ENCODE measurements at places on chromosomes 1 and 21. TPM values are rescaled to one million over a fixed set of nuclear protein-coding genes. Genes with fewer than 3 reads are reported as not detected.

DNA sequence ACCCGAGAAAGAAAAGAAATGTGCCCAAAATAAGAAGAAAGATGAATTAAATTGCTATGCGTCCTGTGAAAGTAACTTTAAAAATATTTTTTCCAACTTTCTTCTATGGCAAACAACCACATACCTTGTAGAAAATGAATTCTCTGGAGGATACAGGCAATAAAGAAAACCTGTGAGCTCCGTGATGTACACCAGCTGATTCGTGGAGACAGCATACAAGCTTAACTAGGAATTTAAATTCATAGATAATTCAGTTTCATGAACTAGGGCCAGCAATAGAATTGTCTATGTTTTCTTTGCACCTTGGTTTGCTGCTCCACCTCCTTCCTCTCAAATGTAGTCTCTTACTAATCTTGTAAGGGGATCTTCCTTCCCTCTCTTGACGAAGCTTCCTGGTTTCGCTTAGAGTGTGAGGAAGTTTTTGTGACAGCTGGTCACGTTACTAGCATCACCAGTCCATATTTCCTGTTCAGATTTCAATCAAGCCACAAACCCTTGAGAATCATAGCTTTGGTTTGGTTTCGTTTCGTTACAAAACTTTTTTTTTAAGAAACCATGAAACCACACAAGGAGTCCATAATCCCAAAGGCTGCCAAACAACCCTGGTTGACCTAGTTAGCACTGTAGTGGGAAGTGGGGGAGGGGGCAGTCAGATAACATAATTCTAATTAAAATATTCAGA, 35.8 kb downstream of the GREM2 start:
- H3K36me3 ChIP-seq, result no peaks in the 10 kb centered on the region
- DNase-seq, result no peak
- no peak overlapping the region for H3K27ac ChIP-seq
- H3K27me3 ChIP-seq, result no peaks in the 10 kb centered on the region
- no peaks in the 10 kb centered on the region for H3K4me1 ChIP-seq
- H3K4me3 ChIP-seq, result peak overlapping the region; percentile 7

DNA sequence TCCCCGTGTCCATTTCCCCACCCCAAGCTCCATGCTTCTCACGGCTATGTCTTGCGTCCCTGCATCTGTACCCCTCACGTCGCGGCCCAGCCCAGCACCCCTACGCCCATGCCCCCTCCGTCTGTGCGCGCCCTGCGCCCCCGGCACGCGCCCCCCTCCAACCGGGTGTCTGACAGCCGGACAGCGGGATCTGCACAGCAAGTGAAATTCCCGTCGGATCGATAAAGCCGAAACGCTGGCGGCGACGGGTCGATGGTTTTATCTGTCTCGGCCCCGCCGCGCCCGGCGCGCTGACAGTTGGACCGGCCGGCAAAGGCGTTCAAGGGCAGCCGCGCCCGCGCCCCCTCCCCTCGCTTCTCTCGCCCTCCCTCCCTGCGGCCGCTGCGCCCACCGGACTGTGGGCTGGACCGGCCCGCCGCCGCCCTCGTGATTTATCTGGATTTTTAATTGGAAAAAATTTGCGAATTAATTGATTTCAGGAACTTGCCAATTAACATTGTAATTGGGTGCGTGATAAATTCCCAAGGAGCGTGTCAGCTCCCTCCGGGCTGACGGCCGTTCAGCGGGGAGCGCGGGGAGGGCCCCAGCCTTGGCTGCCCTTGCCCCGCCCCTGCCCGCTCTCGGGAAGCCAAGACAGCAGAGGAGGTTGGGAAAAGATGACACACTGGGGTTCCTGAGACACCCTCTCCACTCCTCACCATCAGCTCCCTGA, 57.1 kb downstream of the TMEM53 start:
- H3K27me3 ChIP-seq, result no peaks in the 10 kb centered on the region
- H3K4me1 ChIP-seq, result no peaks in the 10 kb centered on the region
- H3K4me3 ChIP-seq, result peak overlapping the region; percentile 31
- DNase-seq, result no peak
- H3K27ac ChIP-seq, result no peak overlapping the region
- H3K36me3 ChIP-seq, result no peaks in the 10 kb centered on the region

Gene FAM151A
- total RNA-seq, result not detected

Gene HSPA6
- total RNA-seq, result 1.3 TPM
